RWPE1 (cell line): ENCODE measurements at places on chromosomes 5 and 9.

- peak; percentile 38 for DNase-seq
Measured at GRCh38 chr5:148090773-148091250, 27.0 kb downstream of the SPINK5 start.

GRCh38 chr9:26346942-26347477 is 545.6 kb downstream of the CAAP1 start:
- DNase-seq, result no peak

DNA sequence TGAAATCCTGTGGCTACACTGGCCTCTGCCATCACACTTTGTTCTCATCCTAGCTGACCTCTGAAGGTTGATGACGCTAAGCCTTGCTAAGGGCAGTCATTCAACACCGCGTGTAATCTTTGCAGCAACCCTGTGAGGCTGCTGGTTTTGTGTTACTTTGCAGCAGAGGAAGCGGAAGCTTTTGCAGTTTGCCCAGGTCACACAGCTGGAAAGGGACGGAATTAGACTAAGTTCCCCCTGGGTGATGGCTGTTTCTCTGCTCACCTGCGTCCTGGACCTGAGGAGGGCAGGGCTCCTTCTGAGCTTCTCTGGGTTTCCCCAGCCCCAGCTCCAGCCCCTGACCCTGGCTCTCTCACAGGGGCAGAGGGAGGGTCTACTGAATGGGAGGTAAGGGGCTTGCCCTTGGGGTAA is 7.3 kb upstream of the SLC25A51 start:
- DNase-seq, result no peak

DNA sequence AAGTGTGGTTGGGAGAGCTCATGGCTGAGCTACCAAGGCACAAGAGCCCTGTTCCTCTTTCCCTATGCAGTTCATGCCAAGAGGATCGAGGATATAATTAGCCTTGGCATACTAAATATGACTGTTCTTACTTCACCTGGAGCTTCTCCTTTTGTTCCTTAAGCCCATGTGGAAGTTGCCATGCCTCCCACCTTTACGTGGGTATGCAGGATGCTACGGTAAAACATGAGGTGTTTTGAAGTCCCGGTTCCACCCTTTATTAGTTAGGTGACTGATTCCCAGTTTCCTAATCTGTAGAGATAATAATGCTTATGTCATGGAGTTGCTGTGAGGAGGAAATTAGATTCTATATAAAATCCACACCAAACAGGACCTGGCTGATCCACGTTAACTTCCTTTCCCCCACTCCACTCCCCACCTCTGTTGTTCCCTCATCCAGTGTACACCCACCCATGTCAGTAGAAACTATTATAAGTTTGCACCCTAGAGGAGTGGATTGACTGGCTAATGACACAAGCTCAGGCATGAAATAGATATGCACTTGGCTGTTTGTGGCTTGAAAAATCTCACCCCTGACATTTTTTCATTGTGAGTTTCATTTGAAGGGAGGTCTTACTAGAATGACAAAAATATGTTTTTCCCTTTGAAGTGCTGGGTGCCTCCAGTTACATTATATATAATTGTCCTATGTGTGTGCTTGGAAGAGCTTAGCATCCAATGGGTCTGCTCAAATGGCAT is 36.8 kb upstream of the SHOC1 start:
- DNase-seq, result peak; percentile 48

GRCh38 chr5:104016646-104017045 is 454.1 kb upstream of the NUDT12 start:
- no peak for DNase-seq

GRCh38 chr9:129007035-129007765 is 20.9 kb downstream of the SH3GLB2 start:
- DNase-seq, result no peak

DNA sequence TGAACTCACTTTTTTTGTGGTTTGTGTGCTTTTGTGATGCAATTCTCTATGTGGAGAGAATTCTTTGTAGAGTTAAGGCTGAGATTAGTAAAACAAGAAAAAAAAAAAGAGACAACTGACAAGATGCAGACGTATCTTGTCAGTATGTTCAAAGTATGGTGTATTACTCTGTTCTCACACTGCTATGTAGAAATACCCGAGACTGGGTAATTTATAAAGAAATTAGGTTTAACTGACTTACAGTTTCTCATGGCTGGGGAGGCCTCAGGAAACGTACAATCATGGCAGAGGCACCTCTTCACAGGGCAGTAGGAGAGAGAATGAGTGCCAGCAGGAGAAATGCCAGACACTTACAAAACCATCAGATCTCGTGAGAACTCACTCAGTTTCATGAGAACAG is 475.2 kb upstream of the CDH18 start:
- DNase-seq, result no peak

GRCh38 chr5:25990771-25991170 is 1047.6 kb downstream of the CDH9 start:
- no peak for DNase-seq

DNA sequence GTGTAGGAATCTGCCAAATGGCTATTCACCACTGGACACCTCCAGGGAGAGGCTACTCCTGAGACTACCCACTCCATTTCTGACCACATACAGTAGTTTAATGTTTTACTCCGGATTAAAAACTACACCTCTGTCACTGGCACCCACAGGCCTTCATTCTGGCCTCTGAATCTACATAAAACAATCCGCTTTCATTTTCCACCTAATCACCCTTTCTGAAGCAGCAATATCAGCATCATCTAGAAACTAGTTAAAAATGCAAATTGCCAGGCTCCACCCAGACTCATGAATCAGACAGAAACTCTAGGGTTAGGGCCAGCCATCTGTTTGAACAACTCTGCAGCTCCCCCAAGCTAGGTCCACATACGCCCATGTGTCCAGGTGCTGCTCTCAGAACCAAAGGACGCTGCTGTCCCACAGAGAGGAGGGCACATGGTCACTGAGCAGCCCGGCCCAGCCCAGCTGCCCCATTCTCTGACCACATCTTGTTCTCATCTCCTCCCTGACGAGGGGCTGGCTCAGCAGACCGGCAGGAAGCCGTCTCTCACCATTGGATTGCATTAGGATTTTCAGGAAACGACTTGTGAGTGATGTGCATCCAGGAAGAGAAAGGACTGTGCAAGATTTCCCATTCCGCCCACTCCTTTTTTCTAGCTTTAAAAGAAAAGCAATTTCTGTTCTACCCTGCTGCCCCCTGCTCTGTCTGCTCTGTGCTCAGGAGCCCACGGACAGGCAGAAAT is 34.7 kb downstream of the ADAM19 start:
- no peak for DNase-seq
